ENCODE measurements at places on chromosomes 12 and 14.

GRCh38 chr12:54853933-54854538 lies at the start of gene MUCL1:
MUCL1 (plus strand) TSS chr12:54854516; CDS start chr12:54854583, 67 bp downstream.
- DNase-seq, result no peak

- no peak for DNase-seq
Observed at GRCh38 chr14:103110681-103111231, 12.5 kb upstream of the TNFAIP2 start.

DNA sequence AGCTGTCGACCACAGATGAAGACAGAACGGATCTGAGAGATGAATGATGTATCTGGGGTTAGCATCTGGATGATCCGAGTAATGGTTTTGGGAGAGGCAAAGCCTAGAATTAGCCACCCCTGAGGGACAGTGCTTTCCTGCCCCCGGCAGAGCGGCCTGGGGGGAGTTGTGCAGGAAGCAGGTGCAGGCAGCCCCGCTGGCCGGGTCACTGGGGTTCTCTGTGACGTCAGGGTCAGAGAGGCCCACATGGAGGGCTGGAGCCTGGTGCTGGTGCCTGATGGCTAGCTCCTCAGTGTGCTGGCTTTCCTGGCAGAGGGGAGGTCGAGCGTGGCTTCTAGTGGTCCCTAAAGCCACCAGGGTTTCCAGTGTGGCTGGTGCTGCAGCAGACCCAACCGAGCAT lies 70.3 kb downstream of the ADGRD1 start:
- DNase-seq, result no peak

GRCh38 chr14:38412654-38413053 lies 156.8 kb upstream of the CLEC14A start:
- DNase-seq, result no peak

- no peak for DNase-seq
Observed at GRCh38 chr12:69254046-69254445, 14.7 kb downstream of the CPSF6 start.

DNA sequence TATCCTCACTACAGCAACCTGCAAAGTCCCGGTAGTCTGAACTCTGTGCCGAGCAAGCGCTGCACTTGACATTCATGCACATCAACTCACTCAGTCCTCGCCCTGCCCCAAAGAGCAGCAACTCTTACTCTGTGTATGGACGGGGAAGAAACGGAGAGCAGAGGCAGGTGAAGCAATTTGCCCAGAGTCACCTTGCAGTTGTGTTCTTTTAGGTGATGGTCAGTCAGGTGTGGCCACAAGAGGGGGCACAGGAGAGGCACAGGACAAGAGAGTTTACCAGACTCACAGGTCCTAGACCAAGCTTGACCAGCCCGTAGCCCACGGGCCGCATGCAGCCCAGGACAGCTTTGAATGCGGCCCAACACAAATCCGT lies 39.1 kb downstream of the TSPAN11 start:
- DNase-seq, result no peak

GRCh38 chr12:12176402-12176801 lies 90.4 kb downstream of the LRP6 start:
- DNase-seq, result no peak

DNA sequence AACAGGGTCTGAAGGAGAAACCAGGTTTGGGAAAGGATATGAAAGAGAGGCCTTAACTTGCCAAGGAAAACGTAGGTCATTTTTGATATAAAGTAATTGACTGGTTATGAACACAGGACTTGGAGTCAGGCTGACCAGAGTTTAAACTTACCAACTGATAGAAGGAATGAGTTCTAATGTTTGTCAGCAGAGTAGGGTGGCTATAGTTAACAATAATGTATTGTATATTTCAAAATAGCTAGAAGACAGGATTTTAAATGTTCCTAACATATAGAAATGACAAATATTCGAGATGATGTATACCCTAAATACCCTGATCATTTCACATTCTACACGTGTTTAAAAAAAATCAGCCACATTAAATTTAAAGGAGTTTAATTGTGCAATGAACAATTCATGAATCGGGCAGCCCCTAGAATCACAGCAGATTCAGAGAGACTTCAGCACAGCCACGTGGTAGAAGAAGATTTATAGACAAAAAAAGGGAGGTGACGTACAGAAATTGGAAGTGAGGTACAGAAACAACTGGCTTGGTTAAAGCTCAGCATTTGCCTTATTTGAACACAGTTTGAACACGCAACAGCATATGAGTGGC lies 52.5 kb upstream of the PLEKHG7 start:
- DNase-seq, result no peak

- DNase-seq, result no peak
Observed at GRCh38 chr14:97367278-97367677, 570.1 kb downstream of the VRK1 start.

GRCh38 chr12:71426300-71427047 lies 13.1 kb upstream of the LGR5 start:
- DNase-seq, result no peak

- DNase-seq, result no peak
Observed at GRCh38 chr14:35336494-35337268, 44.5 kb downstream of the PSMA6 start.

All from right renal cortex interstitium (tissue), 3 donors.